ENCODE measurements at places on chromosomes 12 and 14.

DNA sequence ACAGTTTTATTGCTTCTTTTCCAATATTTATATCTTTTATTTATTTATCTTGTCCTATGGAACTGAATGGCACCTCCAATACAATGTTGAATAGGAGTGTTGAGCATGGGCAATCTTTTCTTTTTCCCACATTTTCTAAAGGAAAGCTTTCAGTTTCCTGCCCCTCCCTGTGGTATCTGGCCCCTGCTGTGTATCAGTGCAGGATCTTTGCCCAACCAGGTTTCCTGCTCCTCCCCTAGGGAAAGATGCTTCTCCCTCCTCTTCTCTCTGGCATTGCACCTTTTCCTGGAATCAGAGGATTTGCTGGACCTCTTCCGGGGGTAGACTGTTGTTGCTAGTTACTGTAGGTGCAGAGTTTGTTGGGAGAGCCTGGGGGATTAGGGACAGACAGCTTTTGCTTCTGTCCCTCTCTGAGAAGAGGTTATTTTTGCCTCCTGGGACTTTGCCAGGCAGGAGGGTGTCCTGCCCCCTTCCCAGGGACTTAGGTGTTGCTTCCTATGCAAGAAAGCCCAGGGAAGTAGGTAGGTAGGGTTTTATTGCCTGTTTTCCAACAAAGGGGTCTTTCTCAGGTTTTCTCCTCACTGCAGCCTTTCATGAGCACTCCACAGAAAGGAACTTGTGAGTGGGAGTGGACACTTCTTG is 67.6 kb downstream of the POLR3B start:
- DNase-seq: no peak

- no peak for DNase-seq
Observed at GRCh38 chr12:124919521-124920352, 5.3 kb upstream of the UBC start.

DNA sequence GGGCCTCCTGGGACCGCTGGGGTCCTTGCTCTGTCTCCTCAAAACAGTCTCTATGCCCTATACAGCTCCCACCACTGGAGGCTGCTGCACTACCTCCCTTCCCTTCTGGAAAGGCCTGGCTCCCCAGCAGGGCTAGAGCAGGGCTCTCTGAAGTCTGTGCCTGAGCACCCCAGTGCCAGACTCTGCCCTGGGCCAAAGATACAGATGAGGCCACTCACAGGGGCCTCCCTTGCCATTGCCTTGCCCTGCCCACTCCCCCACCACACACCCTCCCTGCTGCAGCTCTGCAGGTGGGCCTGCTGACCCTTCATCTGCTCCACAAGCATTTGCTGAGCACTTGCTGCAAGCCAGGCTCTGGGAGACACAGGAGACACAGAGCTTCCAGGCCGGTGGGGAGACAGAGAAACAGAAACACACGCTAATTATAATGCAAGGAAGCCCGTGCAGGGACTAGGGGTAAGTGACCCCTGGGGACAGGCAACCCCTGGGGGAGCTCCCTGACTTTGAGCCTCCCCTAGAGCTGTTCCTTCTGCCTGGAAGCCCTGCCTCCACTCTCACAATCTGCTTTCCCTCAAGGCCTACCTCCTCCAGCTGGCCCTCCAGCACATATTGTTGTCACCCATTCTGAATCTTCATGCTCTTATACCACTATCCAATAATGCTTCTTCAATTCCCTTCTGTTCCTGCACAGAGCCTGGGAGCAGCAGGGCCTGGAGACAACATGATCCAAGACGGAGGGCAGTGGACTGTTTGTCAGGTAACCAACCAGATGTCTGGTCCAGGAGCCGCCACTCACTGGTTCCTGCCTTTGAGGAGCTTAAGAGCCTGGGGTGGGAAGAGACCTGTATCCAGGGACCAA is 32.6 kb upstream of the PNMA1 start:
- DNase-seq: no peak

GRCh38 chr14:80356413-80356812 is 145.1 kb upstream of the DIO2 start:
- DNase-seq: no peak

GRCh38 chr14:102789349-102789748 is 12.1 kb downstream of the TRAF3 start:
- DNase-seq: no peak

DNA sequence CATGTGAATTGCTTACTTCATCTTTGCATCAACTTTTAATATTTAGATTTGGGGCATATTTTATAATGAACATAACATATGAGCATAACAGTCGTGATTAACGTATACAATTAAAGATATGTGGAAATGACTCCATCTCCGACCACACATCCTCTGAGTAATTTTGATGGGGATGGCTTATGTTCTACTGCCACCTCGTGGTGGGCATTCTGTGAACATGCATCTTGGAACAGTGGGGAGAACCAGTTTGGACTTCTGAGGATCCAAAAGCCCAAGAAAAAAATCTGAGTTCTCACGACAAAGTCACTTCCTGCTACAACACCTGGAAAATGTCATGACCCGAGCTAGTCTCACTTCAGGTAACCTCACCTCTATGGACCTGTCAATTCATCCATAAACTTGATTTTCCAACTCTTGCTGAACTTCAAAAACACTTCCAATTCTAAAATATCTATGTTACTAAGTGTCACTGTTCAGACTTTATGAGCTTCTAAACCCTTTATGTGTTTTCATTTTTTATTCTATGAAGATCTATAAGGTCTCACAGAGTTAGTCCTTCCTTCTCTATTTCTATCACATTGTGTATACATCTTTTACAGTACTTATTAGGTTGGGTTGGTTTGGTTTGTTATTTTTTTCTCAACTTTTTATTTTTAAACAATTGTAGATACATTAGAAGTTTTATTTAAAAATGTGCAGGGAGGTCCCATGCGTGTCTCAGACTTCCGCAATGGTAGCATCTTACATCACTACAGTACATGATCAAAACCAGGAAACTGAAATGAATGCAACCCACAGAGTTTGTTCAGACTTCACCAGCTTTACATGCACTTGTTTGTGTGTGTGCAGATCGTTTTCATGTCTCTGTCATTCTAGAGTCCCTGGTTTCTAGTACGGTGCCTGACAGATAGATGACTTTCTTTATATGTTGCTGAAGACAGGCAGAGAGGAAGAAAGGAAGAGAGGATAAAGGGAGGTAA is 38.2 kb upstream of the STAB2 start:
- DNase-seq: peak; percentile 65

DNA sequence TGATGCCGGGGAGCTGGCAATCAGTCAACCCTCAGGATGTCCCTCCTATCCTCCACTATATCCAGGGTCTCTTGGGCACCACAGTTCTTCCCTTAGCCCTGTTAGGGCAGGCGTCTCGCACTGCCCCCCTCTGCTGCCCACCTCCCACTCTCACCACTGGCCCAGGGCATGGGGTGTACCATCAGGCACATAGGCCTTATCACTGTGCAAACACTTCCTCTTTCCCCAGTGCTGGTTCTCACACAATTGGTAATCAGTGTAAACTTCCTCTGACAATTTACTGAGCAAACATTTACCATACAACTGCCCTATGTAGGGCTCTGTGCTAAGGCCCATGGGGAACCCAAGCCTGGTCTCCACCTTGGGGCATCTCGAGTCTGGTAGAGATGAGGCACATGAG is 20.1 kb upstream of the TMED10 start:
- DNase-seq: no peak

GRCh38 chr12:68414988-68415387 is 82.8 kb upstream of the MDM1 start:
- no peak for DNase-seq

DNA sequence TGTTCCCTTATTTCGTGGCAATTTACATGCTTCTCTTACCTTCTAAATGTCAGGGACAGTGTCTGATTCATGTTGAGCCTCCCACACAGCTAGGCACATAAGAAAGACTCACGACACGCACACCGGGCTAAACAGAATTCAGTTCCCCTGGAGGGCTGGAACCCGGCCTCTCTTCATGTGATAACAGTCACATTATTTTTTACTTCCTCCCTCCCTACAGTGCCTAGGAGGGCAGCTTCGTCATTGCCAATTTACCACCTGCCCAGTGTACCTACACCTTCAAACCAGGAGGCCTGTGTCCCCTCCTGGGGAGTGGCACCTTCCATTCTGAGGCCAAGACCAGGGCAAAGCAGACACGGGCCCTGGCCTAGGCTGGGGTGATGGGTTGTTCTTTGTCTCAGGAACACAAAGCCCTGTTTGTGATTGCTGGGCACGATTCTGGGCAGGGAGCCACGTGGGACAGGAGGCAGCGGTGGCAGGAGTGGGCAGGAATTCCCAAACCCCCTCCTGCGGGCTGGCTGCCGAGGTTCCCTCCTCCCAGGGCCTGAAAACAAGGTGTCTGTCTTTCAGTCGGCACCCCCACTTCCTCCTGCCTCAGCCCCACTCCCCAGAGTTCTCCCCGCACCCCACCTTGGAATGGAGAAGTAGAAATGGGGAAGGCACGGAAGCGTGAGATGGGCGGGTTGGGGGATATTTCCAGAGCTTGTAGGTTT is 6.8 kb upstream of the RASAL1 start:
- DNase-seq: no peak

DNA sequence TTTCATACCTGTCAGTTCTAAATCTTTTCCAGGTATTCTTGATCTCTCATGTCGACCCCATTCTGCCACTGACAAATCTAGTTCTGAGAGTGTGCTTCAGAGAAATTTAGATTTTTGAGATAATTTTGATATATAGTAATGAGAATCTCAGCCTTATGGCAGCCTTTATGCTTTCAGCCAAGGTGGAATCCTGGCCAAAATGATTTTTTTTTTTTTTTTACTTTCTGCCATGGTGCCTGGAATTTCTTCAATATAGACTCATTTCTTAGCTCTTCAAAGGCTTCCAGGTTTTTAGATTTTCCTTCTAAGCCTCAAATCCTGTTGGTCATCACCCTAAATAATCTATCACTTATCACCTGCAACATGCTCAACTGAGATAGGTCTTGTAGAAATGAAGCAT is 926.6 kb downstream of the NRXN3 start:
- no peak for DNase-seq

DNA sequence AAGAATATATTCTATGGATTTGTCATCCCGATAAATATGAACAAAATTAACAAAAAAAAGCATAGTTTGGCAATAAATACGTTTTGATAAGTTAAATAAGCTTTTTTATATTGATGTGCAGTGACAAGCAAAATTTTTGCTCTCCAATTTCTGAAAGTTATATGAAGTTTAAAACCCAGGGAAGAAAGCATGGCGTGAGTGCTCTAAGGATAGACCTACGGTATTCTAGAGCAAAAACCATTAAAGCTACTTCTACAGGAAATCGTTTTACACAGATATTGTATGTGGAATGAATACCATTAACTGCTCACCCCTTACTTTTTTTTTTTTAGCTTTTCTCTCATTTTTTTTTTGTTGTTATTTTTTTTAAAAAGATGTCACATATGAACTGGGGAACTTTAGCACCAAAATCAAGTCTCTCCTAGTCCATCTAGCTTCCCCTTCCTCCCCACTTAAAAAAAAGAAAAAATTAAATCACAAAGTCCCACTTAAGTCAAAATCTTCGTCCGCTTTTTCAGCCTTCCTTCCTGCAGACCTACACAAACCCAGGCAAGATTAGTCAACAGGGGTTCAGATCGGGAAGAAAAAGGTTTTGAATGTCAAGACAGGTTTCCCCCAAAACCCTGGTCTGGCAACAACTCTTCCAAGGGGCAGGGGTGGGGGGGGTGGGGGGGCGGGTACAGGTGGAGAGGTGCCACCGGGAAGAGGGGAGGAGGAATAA is 4.4 kb downstream of the ZFP36L1 start:
- DNase-seq: no peak

GRCh38 chr14:61129168-61129745 is 148.2 kb downstream of the SLC38A6 start:
- no peak for DNase-seq

GRCh38 chr14:64447876-64448670 is 17.2 kb upstream of the AKAP5 start:
- DNase-seq: no peak

GRCh38 chr14:36319899-36320199 is 588 bp downstream of the MBIP start:
- no peak for DNase-seq

- DNase-seq: no peak
Observed at GRCh38 chr14:93717668-93718320, 70.5 kb downstream of the PRIMA1 start.

- peak; percentile 42 for DNase-seq
Observed at GRCh38 chr14:70821584-70822529, 12.5 kb upstream of the MAP3K9 start.

DNA sequence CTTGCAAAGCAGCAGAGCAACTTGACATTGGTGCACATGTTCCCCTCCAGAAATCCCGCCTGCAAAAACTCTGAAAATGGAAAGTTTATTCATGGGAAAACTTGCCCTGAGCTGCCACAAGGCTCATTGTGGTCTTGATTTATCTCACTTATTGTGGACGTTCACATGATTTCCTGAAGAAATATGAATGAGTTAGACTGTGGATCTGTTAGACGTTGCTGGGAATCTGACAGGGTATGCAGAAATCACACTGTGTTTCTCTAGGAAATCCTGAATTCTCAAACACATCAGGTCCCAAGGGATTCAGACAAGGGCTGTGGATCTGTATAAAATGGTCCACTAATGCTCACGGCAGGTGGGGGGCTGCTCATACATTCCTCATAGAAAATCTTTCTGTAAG is 72.2 kb downstream of the EID3 start:
- no peak for DNase-seq

DNA sequence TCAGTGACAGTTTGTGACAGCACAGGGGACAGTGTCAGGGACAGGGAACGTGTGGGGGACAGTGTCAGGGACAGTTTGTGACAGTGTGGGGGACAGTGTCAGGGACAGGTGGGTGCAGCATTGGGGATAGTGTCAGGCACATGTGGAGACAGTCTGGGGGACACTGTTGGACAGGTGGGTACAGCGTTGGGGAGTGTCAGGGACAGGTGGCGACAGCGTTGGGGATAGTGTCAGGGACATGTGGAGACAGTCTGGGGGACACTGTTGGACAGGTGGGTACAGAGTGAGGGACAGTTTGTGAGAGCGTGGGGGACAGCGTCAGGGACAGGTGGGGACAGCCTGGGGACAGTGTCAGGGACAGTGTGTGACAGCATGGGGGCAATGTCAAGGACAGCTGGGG is 140.0 kb downstream of the TMEM121 start:
- no peak for DNase-seq

DNA sequence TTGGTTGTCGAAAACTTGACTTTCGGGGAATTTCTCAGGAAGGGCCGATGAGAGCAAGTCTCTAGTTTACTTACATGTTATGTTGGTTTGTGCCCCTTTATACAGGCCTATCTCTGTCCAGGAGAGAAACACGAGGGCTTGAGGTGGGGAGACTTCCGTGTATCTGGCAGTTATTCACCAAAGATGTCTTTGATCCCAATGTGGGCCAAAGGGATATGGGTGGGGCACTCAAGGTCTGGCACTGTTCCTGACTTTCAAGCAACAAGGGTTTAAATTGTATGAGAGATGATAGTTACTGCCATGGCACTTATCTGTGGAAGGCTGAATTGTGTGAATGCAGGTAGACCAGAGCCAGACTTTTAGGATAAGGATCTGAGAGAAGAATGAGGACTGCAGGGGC is 137.2 kb upstream of the DHRS4 start:
- DNase-seq: no peak

GRCh38 chr12:93176165-93176564 is 201.6 kb upstream of the NUDT4 start:
- DNase-seq: no peak

- no peak for DNase-seq
Observed at GRCh38 chr12:3564411-3564810, 73.4 kb downstream of the PRMT8 start.
